ENCODE measurements at places on chromosomes 6 and 20.

DNA sequence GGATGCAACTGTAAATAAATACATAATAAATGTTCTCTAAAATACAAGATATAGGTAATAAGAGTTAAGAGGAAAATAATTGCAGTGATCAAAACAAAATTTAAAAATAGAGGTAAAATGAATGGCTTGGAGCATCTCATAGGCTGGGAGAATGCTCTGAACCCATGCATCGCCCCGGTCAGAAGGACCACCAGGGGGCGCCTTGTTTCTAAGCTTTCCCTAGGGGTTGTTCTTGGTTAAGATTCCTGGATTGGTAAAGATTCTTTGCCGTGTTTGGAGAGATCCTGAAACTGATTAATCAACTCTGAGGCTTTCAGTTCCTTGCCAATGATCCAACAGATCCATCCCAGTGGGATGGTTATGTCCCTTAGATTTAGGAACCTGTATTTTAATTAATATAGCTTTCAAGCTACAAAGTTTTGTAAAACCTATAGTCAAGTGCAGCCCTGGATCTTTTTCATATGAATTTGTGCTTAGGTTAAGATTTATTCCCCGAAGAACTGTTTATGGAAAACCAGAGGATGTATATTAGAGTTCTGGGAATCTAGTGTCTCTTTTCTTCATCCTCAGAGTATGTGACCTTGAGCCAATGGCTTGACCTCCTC lies 45.3 kb upstream of the PRELID3B start:
- DNase-seq = peak; percentile 64

- DNase-seq = no peak
Measured at GRCh38 chr6:83462524-83462923, 31.7 kb upstream of the ME1 start.

- no peak for DNase-seq
Measured at GRCh38 chr6:48917233-48917632, 545.8 kb downstream of the MMUT start.

DNA sequence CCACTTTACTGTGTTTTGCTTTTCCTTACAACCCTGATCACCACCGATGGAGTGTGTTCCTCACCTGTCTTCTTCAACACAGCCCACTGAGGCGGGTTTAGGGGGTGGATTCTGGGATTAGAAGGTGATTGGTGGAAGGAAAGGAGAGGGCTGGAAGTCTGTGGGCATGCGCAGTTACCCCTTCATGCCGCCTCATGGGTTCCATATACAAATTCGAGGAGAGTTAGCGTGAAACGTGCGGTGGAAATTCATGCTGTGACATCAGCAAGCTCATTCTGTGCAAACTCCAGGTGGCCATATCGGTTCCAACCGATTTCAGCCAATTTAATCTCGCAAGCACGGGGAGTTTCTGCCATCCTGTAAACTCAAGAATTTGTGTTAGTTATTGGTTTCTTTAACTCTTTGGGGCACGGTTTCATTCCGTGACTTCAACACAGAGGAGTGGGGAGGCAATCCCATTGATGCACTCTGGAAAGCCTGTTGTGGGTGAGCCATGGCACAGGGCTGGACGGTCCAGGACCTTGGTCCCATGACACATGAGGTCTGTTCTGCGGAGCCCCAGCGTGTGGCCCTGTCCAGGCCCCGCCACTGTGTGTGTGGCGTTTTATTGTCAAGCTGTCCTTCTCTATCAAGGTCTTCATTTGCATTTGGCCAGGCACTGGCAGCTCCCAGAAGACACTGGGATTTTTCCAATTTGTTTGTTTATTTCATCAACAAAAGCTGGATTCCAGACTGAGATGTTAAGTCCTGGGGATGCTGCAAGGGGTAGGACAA lies 482.8 kb upstream of the SULF2 start:
- DNase-seq = no peak

GRCh38 chr6:169921853-169922824 lies 170.7 kb downstream of the ERMARD start:
- no peak for DNase-seq

- peak; percentile 5 for DNase-seq
Measured at GRCh38 chr6:168641446-168641845, 200.5 kb downstream of the SMOC2 start.

GRCh38 chr6:7902221-7902620 lies 8.4 kb downstream of the TXNDC5 start:
- DNase-seq = no peak

- peak; percentile 30 for DNase-seq
Measured at GRCh38 chr6:128112494-128112893, 211.6 kb upstream of the THEMIS start.

DNA sequence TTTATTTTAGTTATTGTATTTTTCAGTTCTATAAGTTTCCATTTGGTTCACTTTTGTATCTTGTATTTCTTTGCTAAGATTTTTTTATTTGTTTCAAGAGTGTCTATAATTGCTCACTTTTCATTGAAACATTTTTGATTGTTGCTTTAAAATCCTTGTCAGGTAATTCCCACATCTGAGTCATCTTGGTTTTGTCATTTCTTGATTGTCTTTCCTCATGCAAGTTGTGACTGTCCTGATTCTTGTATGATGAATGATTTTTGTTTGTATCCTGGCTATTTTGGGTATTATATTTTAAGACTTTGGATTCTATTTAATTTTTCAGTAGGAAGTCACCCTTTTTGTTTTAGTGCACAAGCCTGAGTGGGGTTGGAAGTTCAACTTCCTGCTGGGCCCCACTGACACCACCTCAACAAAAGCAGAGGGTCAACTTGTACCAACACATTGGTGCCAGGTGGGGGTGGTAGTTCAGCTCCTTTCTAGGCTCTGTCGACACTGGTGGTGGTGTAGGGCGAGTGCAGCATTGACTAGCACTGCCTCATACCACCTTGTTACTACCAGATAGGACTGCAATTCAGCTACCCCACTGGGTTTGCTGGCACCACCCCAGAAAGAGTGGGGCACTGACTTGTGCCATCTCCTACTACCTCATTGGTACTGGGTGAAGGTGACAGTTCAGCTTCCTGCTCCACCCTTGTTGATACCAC lies 8.8 kb downstream of the RSPH3 start:
- DNase-seq = no peak

DNA sequence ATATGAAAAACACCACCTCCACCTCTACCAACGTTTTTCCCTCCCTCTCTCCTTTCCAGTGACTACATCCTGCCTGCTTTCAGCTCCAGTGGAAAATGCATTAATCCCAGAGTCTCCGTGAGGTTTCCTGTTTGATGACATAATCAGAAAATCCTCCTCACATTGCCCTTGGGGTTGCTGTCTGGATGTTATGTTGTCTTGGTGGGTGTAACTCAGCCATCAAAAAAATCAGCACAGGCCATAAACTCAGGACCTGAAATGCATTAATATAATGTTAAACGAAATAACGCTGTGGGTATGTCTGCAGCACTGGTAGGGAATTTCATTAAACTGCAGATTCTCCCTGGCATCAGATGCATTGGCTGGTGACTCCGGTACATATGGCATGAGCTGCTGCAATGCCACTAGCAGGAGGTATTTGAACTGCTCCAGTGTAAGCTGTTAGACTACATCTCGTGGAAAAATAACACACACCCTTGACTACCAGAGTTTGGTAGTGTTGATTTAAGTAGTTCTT lies 297.8 kb downstream of the PRL start:
- peak; percentile 39 for DNase-seq

DNA sequence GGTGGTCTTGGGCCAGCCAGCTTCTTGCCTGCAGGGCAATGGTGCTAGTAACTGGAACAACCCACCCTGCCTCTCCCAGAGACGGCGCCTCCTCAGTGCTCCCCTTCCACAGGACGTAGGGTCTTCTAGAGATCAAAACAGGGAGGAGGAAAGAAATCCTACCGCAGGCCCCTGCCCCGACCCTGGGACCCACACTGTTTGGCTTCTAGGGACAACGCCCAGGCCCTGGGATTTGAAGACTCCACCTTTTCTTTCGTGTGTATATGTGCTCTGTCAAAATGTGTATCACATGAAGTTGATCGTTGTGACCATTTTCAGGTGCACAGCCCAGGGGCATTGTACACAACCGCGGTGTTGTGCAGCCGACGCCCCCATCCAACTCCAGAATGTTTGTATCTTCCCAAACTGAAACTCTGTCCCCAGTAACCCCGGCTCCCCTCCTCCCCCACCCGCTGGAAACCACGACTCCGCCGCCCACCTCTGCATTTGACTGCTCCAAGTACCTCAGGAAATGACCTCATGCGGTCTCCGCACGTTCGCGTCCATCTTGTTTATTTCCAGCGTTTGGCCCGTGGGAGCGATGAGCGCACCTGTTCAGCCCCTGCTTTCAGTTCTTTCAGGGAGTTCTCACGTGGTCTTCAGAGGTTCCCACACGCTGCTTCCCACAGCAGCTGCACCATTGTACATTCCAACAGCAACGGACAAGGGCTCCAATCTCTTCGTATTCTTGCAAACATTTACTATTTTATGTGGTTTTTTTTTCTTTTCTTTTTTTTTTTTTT lies 3.4 kb upstream of the BHLHE23 start:
- no peak for DNase-seq

DNA sequence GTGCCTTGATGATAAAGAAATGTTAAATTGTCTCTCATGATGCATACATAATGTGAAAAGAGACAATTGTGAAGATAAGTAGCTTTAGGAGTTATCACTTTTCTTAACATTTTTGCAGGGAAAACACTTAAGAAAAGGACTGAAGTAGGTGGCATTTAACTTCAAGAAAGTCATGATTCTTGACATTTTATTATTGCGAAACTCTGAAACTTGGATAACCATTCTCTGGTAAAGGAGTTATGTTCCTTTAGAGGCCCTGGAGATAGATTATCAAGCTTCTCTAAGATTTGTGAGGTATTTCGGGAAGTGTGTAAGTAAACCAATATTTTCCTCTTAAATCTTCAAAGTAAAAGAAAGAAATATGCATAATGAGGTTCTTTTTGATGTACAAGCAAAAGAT lies 38.5 kb downstream of the HTR1B start:
- no peak for DNase-seq

GRCh38 chr6:29647927-29648642 lies 8.8 kb upstream of the MOG start:
- peak; percentile 67 for DNase-seq

GRCh38 chr20:9019833-9020232 lies 49.1 kb upstream of the PLCB4 start:
- no peak for DNase-seq

- DNase-seq = peak; percentile 66
Measured at GRCh38 chr6:42279966-42280629, 62.4 kb upstream of the MRPS10 start.

- no peak for DNase-seq
Measured at GRCh38 chr6:35140639-35141006, 516 bp downstream of the TCP11 start.

Measured in cardiac fibroblast (primary cell).